SK-N-DZ (cell line): ENCODE measurements at places on chromosomes 4 and X.

DNA sequence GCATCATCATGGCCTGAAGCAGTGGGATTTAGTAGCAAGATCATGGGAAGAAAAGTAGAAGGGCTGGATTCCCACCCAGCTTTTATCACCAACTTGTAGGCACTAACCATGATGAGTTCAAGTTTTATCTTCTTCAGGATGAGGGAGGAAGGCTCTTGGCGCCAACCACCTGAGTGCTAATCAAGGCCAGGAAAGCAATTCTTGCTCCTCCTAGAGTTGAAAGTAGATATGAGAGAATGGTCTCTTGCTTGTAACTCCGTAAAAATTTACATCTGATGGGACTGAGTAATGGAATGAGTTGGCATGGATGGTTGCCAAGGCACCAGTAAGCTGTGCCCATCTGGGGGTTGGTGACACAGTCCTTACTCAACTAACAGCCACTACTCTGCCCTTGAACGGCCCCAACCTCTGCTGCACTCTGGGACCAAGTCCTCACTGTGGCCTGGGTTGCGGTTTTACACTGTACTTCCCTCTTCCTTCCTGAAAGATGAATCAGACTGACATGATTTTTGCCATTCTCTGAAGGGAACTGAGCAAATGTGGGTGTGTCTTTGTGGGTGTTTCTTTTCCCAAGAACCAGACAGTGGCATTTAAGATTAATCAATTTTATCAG lies 39.4 kb upstream of the NDP start:
- no peak for DNase-seq

DNA sequence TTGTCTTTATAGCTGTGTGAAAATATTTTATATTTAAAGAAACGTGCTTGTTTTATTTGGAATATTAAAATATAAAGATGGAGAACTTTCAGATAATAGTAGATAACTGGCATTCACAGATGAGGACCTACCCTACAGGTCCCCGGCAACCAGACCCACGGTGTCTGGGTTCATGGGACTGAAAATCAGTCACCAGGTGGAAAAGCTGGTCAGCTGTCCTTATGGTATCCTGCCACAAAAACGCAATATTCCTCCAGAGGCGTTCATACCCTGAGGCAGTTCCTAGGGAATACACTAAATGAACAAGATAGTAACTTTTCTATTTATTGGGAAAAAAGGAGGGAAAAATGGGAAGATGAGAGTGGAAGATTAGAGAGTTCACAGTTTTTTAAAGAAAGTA lies 1.2 kb downstream of the TLR6 start:
- DNase-seq, result no peak

DNA sequence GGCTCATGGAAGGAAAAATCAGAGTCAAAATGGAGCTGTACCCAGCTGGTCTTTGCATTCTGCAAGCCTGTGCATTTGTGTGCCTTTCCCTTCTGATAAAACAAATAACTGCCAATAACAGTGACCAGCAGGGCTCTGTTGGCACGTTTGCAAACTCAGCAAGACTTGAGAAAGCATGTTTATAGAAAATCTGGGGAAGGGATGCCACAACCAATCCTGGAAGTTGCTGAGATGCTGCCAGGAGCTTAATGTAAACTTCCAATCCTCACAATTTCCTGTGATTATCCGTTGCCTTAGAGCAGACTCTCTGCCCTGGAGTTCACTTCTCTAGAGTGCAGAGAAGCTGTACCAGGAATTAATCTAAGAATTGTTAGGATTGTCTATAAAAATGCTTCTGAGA lies 6.9 kb upstream of the ANXA3 start:
- no peak for DNase-seq

DNA sequence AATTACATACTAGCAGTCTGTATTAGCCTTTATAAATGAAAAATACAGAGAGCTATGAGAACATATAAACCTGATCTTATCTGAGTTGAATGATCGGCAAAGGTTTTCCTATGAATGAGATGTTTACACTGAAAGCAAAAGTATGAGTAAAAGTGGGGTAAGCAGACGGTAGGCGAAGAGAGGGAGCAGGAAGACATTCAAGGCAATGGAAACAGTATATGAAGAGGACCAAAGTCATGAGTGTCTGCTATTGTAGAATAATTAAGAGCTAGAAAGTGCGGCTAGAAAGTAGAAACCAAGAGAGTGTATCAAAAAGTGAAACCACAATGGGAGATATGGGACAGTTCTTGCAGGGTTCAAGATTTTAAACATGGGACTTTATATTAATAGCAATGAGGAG lies 67.0 kb upstream of the TMLHE start:
- DNase-seq, result no peak

DNA sequence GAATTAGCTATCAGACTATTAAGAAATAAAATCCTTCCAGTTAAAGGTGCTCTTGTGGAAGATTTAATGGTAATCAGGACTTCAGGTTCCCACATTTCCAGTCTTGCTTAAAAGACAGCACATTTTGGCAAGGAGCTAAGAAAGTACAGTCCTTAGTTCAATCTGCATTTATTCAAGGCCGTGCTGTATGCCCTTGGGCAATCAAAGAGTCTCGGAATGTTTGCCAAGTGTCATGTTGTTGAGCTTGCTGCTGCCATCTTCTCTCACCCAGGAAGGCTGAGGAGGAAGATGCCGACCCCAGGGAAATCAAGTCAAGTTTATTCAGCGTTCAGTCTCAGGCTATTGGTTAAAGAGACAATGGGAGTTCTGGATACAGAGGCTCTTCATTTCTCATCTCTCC lies 388.1 kb upstream of the IGFBP7 start:
- no peak for DNase-seq

- DNase-seq, result no peak
Observed at GRCh38 chr4:25865586-25865985, 2.8 kb upstream of the SEL1L3 start.

DNA sequence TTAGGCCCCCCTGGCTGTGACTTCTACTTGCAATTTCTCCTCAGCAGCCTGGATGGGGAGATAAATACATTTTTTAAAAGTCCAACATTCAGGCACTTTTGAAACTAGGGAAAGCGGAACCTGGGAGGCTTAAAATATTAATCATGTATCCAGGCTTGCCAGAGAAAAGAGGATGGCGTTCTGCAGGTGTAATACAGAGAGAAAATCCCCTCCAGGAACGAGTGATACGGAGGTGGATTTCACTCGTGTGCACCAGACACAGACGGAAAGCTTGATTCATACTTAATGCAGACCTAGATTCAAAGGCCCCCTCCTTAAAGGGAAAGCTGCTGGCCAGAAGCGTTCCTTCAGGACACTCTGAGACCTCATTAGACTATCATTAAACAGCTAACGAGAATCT lies 354.0 kb upstream of the BOD1L1 start:
- no peak for DNase-seq
